Stimulated activated CD8-positive, alpha-beta memory T cell treated with anti-CD3 and anti-CD28 coated beads, Interleukin-7, amount 100 ng/mL, for 1 hour (primary cell): ENCODE measurements at places on chromosomes 7 and 10.

- no peak for DNase-seq
These were observed 10.9 kb downstream of the TAS2R60 start for GRCh38 chr7:143454091-143454680.

DNA sequence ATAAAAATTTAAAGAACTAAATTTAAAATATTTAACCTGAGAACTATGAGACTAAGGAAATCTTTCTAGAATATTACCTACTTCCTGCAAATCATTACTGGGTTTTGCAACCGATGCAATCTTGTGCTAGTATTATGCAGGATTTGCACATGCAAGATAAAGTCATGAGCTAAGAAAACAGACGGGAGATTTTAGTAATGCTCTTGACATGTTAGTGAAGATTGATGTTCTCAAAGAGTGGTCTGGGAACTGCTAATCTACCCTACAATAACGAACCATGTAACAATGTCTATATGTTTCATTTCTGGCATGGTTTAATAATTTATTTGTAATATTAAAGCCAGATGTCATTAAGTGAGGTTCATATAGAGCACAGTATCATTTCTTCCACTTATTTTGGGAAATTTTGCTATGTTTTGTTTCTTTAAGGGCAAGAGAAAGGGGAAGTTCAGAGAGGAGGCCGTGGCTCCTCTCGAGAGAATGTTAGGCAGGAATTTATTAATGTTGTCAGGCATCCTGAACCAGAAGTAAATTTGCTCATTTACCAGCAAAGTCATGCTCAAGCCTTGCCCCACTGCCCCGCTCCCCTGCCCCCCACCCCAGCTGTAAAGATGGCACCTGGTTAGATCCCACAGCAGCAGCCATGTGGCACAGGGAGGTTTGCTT lies 22.8 kb downstream of the LRRC17 start:
- DNase-seq, result no peak

DNA sequence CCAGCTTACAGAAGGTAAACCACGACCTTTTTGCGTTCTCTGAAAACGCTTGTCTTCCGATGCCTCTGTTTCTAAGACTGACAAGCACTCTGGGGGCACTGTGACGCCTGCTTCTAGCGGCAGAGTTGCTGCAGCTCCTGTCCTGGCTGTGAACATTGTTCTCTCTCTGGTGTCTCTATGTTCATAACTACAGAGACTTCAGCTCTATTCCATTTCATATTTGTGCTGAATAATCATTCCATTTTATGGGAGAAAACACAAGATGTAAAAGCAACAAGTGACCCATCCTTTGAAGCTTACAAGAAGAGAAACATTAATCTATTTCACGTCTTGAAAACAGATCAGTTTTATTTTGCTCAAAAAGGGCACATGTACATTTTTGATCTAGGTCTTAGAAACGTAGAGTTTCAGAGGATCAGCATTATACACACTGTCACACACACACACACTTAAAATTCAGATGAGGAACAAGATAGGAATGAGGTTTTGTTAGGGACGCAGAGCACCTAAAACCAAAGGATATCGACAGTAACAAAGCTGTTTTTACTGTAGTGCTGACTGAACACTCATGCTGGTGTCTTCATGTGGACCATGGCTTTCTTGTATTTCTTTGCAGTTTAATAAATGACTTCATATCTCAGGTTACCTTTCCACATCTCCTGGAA lies 3.0 kb downstream of the IKZF1 start:
- no peak for DNase-seq

DNA sequence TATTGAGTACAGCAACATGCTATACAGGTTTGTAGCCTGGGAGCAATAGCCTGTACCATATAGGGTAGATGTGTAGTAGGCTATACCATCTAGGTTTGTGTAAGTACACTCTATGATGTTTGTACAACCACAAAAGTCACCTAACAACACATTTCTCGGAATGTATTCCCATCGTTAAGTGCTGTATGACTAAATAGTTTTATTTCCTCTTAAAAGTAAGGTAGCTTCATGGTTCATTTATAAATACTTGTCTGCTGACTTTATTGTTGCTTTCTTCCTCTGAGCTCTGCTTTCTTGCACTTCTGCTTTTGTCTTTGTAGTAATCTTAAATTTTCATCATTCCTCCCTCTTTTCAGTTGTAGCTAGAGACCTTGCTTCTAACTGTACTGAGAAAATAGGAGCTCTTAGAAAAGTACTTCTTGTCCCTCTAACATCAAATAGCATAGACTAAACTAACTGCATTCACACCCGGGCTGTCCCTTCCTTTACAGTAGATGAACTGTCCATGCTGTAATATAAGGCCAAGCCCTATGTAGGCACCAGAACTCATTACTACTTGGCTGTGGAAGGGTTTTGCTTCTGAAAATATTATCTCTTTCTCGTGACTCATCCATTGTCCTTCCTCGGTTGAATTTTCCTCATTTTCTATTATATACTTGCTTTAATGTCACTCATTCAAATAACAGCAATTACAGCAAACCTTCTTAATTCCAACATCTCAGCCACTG lies 55.4 kb upstream of the FAM3C start:
- DNase-seq, result no peak

GRCh38 chr10:80081801-80082750 lies 3.6 kb downstream of the TMEM254 start:
- no peak for DNase-seq

- no peak for DNase-seq
These were observed 87.8 kb downstream of the BTRC start for GRCh38 chr10:101441541-101442455.

GRCh38 chr7:7746458-7746857 lies 28.1 kb upstream of the RPA3 start:
- no peak for DNase-seq

DNA sequence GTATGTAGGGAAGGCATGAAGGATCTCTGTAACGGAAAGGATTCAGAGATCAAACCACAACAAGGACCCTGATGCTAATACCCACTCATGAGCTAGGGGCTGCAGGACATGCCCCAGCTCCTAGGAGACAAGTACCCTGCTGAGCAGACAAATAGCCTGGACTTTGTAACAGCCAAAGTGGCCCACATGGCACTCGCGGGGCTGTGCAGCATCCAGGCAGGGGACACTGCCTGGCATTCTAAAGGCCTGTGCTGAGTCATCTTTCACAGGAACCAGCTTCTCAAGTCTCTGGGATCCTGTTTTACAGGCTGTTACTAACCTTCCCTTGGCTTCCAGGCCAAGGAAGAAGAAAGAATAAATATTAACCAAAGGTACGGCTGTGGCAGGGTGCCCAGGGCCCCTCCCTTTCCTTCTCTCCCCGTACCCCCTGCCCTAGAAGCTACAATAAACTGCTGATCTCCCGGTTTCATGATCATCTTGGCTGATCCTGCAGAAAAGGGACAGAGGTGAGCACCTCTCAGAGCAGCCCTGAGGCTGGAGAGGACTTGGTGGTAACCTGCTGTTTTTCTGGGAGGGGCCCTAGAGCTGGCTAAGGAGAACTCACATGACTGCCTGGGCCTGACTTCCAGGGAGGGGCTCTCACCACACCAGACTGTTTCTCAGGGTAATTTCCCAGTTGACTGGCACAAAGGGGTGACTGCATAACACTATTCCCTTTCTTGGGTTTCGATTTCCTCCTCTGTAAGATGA lies 4.2 kb upstream of the RPEL1 start:
- DNase-seq, result no peak

DNA sequence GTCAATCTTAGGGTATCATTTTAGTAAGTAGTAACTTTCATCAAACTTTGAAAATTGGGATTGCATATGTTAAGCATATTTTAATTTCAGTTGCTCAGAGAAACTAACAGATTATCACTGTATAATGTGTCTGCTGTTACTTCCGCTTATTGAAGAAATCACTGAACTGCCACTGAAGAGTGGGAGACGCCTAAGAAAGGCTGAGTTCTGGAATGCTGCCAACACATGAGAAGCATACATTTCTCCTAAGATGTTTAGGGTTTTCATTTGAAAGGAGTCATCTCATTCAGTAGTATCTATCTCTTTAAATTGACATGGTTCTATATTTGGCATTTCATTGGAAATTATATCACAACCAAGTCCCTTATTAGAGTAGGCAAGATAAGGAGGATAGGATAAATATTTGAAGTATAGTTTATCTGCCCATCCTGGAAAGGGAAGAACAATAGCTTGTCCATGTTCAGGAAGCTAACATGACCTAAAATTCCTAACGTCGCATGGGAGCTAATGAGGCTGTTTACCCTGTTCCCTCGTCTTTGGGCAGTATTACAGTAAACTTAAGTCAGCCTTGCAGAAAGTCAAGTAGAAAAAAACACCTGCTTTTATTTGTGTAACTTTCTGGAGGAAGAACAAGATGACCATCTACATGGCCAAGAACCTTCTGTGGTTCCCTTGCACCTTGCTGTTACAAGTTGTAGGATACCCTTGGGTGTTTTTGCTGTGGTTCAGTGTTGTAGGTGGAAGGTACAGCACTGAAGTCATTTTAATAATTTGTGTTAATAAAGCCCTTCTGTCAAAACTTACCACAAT lies 67.3 kb downstream of the NHLRC2 start:
- no peak for DNase-seq

GRCh38 chr10:21534604-21535493 lies 817 bp downstream of the MLLT10 start:
- DNase-seq, result no peak

DNA sequence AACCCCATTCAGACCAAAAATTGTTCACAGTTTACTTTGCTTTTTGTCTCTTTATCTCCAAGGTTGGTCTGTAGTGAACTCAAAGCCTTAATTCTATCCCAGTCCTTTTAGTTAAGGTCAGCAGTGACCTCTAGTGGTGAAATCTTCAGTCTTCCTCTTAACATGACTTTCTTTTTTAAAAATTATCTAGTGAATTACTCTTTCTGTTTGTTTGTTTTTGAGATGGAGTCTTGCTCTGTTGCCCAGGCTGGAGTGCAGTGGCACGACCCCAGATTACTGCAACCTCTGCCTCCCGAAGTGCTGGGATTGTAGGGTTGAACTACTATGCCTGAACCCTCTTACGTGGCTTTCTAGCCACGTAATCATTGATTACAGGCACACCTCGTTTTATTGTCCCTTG lies 25.0 kb downstream of the ZNF487 start:
- DNase-seq, result no peak

DNA sequence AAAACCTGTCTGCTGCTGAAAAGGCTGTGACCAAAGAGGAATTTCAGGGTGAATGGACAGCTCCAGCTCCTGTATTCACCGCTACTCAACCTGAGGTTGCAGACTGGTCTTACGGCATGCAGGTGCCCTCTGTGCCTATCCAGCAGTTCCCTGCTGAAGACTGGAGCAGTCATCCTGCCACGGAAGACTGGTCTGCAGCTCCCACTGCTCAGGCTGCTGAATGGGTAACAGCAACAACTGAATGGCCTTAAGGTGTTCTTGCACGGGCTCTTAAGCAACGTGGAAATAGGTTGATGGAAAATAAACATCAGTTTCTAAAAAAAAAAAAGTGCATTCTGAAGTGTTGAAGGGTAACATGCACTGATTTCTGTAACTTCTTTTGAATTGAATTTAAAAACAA lies 82.3 kb downstream of the DAGLB start:
- no peak for DNase-seq

DNA sequence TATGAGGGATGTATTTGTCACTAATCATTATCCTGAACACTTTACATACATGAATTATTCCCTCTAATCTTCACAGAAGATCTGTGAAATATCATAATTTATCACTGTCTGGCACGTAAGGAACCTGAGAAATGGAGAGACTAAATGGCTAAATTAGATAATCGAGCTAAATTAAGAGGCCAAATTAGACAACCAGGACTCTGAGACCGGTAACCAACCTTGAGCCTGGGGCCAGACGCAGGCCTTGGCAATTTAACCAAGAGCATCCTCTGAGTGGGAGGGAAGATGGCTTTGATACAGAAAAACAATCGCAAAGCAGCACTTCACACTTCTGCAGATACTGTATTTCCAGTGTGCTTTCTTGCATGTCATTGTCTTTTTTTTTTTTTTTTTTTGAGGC lies 21.4 kb downstream of the SVOPL start:
- no peak for DNase-seq

DNA sequence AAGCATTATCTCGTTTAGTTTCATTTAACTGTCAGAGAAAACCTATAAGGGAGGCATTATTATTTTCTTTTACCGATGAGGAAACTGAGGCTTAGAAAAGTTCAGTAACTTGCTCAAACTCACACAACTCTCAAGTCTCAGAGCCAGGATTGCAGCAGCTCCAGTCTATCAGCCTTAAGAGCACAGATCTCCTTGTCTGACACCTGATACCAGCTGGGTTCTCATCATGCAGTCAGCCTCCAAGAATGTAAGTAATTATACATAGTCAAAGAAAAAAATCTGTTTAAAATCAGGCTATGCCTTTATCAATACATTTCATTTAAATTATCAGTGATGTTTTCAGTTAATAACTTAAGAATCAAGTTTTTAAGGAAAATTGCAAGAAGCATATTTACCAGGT lies 236.6 kb upstream of the TCF7L2 start:
- no peak for DNase-seq

- DNase-seq, result peak; percentile 18
These were observed 411.5 kb upstream of the ZMIZ1 start for GRCh38 chr10:78657163-78657861.

DNA sequence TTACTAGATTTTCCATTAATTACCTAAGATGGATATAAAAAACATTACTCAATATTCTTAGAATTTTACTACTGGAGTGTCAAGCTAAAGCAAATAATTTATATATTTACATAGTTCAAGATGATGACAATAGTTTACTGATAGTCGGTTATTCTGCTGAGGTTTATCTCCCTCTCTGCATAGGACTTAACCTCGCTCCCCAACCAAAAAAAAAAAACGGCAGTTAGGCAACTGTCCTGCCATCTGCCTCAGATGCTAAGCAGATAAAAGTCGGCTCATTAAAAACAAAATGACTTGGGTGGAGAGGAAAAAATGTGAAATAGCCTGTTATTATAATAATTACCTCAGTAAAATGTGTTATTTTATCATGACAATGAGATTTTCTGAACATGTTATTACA lies 14.0 kb upstream of the ITGB8 start:
- no peak for DNase-seq

- DNase-seq, result no peak
These were observed 5.0 kb upstream of the GSAP start for GRCh38 chr7:77420986-77421672.

GRCh38 chr10:114278884-114279191 lies 39.8 kb downstream of the VWA2 start:
- no peak for DNase-seq

- DNase-seq, result no peak
These were observed 447.6 kb upstream of the ZMIZ1 start for GRCh38 chr10:78620985-78621799.
